ENCODE measurements at places on chromosomes 6 and 20.

DNA sequence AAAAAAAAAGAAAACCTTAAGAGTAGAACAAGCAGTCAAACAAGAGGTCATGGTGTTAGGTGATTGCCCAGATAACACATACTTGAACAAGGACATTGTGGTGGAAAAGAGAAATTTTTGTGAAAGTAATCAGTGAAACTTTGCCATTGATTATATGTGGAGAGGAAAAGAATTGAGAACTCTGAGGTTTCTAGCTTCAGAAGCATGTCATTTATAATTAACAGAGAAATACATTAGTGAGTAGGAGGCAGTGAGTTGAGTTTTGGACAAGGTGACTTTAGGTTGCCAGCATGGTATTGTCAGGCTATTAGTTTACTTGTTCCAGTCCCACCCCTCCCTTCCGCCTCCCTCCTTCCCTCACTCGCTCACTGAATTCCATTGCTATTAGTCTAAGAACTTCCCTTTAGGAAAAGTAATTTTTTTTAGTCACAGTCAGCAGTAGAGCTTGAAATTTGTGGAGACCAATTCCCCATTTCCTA is 17.2 kb downstream of the TAB2 start:
- no peak for DNase-seq

DNA sequence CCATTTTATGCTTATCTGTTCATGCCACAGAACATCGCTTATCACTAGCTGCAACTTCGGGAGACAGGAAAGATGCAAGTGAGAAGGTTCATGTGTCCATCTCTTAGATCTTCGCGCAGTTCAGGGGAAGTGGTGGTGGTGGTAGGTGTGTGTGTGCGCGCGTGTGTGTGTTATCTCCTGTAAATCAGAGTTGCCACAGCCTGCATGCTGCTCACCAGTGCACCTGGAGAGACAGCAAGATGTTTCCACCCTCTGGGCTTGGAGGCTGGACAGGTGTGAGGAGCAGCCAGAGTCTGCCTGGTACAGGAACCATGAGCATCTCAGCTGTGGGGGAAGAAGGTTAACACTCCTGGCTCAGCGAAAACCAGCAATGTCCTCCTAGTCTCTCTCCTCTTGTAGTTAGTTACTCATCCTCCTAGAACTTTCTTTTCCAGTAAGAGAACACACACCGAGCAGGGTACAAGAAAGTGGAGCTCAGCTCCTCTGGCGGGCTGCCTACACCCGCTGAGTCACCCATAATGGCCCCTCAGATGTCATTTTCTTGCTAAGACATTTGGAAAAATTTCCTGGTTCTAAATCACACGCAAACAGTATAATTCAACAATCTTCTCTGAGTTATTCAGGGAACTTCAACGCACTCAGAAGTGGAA is 5.1 kb upstream of the TUBB1 start:
- no peak for DNase-seq

GRCh38 chr6:151661928-151662327 is 145.6 kb upstream of the ESR1 start:
- no peak for DNase-seq

DNA sequence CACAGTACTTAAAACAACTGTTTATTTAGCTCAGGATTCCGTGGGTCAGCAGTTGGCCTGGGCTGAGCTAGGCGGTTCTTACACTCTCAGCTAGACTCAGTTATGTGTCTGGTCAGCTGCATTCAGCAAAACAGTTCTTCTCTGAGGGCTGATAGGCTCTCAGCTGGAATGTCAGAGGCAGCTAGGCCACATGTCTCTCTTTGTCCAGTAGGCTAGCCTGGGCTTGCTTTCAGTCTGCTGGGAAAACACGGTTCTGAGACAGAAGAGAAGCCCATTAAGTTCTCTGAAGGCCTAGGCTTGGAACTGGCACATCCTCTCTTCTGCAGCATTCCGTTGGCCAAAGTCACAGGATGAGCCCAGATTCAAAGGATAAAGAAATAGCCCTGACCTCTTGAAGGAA is 65.6 kb downstream of the TULP4 start:
- DNase-seq, result no peak

DNA sequence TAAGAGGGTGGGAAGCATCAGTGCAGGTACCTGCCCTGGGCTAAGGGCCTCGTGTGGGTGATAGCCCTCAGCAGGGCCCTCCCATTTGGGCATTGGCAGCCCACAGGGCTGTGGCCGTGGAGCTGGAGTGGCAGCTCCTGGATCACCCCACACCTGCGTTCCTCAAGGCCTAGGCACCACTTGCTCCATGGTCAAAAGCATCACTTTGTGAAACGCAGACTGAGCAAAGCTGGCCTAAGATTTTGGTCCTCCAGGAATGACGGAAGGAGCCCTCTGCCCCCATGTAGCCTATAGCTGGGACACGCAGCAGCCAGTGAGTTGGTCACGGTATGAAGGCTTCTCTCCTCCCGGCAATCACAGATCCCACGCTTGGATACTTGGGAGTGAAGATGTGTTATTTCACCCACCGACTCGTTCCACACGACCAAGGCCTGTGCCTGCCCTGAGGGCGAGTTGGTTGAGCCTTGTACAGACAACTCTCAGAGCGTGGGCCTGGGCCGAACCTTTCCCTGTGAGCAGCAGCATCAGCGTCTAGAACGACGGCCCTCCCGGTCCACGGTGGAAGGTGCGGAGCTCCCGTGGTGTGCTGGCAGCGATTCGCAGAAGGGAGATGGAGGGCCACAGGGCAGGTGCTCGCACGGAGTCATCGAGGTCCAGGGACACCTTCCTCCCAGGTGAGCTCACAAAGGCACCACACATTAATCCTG is 39.7 kb downstream of the THBS2 start:
- DNase-seq, result no peak

DNA sequence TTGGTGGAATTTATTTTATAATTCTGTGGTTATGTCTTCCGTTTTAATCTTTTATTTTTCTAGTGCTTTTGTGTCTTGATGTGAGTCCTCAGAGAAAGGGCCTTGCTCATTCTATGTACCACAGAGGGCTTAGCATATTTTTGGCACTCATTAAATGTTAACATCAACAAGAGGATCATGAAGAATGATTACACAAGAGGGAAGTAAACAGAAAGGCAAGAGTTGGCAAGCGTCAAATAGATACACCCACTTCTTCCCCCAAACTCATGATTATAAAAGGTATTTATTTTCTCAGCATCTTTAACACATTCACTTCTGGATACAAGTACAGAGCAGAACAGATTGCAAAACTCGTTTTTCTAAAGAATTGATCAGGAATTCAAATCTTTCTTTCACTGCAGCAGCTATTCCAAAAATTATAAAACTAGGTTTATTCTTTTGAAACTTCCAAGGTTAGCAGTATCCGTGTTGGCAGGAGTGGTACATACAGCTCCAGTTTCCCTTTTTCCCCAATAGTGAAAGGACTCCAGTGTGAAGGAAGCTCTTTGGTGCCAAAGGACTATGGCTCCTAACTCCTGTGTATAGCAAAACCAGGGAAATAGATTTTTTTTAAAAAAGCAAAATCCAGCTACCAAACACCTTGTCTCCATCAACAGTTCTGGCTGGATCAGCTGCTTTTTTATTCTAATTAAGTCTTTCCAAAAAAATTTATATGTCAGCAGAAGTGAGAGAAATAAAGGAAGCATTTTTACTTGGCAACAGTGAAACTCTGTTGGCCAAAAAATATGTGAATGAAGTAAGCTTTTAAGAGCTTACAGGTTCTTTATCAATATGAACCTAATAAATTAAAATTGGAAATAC is 221.9 kb downstream of the ADGRG6 start:
- no peak for DNase-seq

DNA sequence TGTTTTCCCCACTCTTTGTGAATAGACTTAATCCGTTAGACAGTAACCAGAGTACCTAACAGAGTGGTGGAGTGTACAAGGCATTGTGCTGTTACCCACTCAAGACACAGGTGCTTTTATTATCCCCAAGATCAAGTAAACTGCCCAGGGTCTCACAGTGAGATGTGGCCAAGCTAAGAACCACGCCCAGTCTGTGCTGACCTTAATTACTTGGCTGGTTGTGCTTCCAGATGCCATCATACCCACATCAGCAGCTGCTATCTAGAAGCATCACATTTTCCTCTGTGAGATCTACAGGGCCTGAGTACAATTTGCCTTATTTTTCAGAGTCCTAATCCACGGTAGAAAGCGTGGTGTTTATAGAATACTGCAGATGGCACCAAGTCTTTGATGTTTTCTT is 70.3 kb downstream of the GFRA4 start:
- no peak for DNase-seq

DNA sequence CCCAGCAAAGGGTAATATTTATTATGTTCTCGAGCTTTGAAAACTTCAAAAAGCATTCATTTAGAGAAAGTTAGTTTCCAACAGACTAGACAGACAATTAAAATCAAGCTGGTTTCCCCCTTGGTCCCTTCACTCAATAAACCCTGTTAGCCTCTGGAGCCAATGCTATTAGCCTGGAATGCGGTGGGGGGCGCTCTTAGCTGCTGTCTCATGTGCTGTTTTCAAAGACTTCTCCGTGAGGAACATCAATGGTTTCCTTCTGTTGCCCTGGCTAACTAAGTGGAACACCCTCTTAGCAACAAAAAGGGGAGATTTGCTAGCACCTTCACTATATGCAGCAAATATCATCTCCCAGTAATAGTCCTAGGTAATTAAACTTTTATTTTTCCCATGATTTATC is 86.4 kb downstream of the LY86 start:
- no peak for DNase-seq

DNA sequence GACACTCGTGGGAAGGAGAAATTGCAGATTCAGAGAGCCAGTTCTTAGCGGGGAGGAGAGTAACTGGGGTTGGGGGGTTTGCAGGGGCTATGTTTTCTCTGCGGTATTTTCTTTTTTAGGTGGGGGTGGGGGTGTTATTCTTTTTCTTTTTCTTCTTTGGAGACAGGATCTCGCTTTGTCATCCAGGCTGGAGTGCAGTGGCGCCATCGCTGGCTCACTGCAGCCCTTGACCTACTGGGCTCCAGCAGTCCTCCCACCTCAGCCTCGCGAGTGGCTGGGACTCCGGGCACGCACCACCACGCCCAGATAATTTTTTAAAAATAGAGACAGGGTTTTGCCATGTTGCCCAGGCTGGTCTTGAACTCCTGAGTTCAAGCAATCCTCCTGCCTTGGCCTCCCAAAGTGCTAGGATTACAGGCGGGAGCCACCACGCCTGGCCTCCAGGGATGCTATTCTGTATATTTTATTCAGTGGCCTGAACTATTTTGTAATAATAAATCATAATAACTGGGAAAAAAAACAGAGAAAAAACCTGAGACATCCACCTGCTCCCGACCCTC is 57.3 kb downstream of the UBE2V1 start:
- no peak for DNase-seq

DNA sequence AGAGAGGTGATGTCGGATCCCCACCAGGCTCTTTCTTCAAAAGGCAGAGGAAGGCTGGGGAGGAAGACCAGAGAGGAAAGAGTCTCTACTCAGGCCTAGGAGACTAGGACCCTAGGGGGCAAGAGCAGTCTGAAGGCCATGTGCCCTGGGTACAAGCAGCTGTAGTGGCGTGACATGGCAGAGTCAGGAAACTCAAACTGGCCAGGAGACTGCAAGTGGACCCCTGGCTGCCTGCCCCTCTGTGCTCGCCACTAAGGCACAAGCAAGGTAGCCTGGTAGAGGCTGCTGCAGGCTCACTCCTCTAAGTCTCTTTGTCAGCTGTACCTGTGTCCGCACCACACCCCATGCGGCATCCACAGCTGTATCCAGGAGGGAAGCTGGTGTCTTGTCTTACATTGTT is 19.9 kb downstream of the CST9L start:
- no peak for DNase-seq

- no peak for DNase-seq
These were observed 54.8 kb upstream of the ADGRG6 start for GRCh38 chr6:142246960-142247359.

DNA sequence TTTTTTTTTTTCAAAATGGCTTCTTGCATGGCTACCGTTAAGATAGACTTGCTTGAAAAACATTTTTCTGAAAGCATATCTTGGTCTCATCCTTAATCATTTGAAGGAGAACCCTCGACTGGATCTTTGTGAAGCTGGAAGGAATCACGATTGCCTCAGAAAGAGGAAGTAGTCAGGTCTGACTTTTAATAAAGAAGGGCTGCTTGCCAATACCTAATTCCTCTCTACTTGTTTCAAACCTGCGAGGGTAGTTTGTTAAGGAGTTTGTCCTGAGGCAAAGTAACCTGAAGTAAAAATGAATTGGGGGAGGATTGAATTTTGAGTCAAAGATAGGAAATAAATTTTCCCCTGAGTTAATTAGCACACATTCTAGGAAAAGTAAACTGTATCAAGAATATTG is 288.1 kb upstream of the MAP3K7 start:
- no peak for DNase-seq

GRCh38 chr20:32803092-32803491 is 16.7 kb upstream of the MAPRE1 start:
- DNase-seq, result no peak

DNA sequence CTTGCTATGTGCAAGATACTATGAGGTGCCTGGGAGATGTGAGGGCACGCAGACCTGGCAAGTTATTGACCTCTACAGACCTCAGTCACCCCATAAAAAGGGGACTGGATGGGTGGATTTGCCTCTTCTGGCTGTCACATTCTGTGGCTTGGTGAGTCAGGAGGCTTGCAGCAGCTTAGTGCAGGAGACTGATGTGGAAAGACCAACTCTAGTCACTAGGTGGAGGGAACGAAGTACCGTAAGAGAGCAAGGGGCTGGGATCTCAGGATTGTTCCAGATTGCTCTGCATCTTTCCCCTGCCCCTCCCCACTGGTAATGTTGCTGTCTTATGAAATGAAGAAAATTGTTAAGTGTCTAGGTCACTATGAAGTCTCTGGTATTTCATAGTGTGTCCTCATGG is 3.3 kb downstream of the MAPRE1 start:
- no peak for DNase-seq

DNA sequence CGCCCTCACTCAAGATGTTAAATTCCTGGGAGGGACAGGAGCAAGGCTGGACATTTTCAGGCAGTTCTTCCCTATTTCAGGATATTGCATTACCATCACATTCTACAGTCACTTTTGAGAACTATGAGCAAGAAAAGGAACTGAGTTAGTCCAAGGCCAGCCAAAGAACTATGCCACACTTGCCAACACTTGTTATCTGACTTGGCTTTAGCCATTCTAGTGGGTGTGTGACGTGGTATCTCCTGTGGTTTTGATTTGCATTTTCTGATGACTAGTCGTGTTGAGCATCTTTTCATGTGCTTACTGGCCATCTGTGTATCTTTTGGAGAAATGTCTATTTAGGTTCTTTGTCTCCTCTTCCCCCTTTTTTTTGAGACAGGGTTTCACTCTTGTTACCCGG is 12.0 kb downstream of the XRN2 start:
- no peak for DNase-seq

DNA sequence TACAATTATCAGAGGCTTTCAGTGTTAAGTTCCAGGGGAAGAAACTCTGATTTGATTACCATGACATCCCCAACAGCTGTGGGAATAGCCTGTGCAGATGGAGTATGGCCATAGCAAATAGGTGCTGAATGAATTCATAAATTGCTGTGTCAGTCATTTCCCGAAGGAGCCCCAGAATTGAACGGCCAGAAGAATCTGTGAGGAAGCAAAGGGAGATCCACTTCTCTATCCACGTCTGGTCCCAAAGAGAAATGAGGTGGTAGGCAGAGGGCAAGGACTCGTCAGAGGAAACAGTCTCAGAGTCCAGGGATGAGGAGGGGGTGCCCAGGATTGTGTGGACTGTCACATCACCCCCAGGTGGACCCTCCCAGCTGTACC is 3.1 kb upstream of the TAF8 start:
- no peak for DNase-seq

- no peak for DNase-seq
These were observed 16.2 kb upstream of the EMILIN3 start for GRCh38 chr20:41382791-41383305.
